Frontal cortex (tissue), 4 donors: ENCODE measurements at places on chromosomes 16 and 17. TPM values are rescaled to one million over a fixed set of nuclear protein-coding genes. Genes with fewer than 3 reads are reported as not detected.

The ASGR2 gene
- total RNA-seq, result not detected

The PIPOX gene
- 4.9 TPM for total RNA-seq

The KRTAP1-1 gene
- not detected for total RNA-seq

The TMEM235 gene
- total RNA-seq, result not detected

The HSF5 gene
- under 0.01 TPM for total RNA-seq

The ZMYND15 gene
- total RNA-seq, result not detected

The TBC1D3 gene
- not detected for total RNA-seq
